ENCODE measurements at places on chromosomes 16 and 17.

DNA sequence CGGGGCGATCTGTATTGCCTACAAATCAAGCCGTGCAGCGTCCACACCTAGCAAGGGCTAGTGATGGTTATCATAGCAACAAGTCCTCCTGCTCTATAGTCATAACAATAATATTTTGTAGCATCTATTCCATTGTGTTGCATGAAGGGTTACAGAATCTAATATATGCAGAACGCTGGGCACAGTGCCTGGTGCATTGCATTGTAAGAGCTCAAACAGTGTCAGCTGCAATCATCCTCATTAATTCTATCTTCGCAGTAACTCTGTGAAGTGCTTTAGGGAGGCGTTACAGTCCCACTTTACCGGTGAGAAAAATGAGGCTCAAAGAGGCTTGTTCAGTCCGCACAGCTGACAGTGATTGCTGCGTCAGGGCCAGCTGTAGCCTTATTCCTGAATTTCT, 149.4 kb downstream of the RBFOX1 start:
- no peak for DNase-seq

- DNase-seq = peak; percentile 15
Measured at GRCh38 chr17:81254955-81255717, 16.0 kb downstream of the NDUFAF8 start.

DNA sequence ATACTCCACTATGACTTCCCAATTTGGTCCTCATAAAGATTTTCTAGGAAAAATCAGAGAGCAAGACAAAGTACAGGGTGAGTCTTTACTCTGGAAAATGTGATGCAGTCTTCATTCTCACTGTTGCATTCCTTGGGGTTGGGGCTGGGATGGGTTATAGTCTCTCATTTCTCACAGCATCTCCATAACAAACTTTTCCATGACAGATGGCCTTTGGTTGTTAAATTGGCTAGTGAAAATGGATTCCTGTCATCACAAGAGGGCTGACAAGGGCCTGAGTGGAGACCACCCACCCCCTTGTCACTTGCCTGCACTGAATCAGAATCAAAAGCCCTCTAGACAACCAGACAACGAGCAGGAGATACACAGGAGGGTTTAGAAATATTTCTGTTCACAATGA, 174.6 kb downstream of the AATF start:
- no peak for DNase-seq

- DNase-seq = no peak
Measured at GRCh38 chr17:68953340-68953997, 1.7 kb downstream of the ABCA8 start.

DNA sequence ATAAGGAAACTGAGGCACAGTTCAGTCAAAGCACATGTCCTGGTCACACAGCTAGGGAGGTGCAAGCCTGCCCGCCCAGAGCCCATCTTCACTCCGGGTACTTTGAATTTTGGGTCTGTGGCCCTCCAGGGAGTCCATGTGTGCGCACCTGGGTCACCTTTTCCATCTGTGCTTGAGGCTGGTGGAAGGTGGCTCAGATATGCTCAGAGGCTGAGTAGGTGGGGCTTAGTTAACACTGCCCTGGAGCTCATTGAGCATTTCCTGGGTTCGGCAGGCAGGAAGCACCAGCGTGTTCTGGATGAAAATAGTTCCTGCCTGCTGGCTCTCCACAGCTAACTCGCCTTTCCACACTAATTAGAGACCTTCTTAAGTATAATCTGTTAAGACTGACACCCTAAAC, 19.2 kb downstream of the FAM234A start:
- DNase-seq = no peak

Measured in BJ (cell line).